CD4-positive, alpha-beta memory T cell (primary cell): ENCODE measurements at places on chromosomes 2 and 18.

DNA sequence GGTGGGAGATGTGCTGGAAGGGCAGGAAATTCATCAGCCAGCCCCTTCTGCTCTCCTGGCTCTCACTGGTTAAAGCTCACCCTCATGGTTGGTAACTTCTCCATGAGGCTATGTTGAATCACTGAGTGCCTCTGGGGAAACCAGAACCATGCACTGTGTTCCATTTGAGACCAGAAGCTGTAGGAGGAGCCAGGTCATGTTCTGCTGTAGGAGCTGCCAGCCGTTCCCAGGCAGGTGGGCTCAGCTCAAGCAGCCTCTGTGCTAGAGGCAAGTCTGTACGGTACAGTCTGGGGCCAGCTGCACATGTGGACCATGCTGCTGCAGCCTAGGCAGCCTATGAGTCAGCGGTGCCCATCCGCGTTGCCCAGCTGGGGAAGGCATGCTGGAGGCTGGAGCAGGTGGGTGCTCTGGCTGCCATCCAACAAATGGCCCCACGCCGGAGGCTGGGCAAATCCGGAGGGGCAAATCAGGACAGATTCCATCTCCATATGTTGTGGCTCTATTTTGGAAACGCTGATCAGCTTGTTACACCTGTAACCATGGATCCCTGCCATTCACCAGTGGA is 22.0 kb upstream of the KCNF1 start:
- no peaks in the 10 kb centered on the region for H3K36me3 ChIP-seq
- H3K4me1 ChIP-seq, result no peaks in the 10 kb centered on the region
- H3K27me3 ChIP-seq, result no peaks in the 10 kb centered on the region
- no peak for DNase-seq

GRCh38 chr2:21916934-21917522 is 793.3 kb downstream of the TDRD15 start:
- H3K27ac ChIP-seq, result no peak overlapping the region
- no peak overlapping the region for H3K4me3 ChIP-seq
- H3K27me3 ChIP-seq, result no peaks in the 10 kb centered on the region
- H3K4me1 ChIP-seq, result no peaks in the 10 kb centered on the region
- no peaks in the 10 kb centered on the region for H3K36me3 ChIP-seq

- no peak overlapping the region for H3K4me3 ChIP-seq
- H3K27me3 ChIP-seq, result no peaks in the 10 kb centered on the region
- H3K27ac ChIP-seq, result no peak overlapping the region
- no peaks in the 10 kb centered on the region for H3K36me3 ChIP-seq
- DNase-seq, result no peak
These were observed 61.2 kb downstream of the ACYP2 start for GRCh38 chr2:54176577-54176976.

GRCh38 chr2:26229595-26229994 is 14.8 kb downstream of the HADHA start:
- H3K36me3 ChIP-seq, result peaks cover 58% of the 10 kb centered on the region
- no peak overlapping the region for H3K4me3 ChIP-seq
- H3K27me3 ChIP-seq, result no peaks in the 10 kb centered on the region
- no peak overlapping the region for H3K27ac ChIP-seq
- DNase-seq, result no peak
- no peaks in the 10 kb centered on the region for H3K4me1 ChIP-seq
